ENCODE measurements at places on chromosomes 13 and 19.
A peak's percentile ranks its signal among the peaks of the same experiment; 100 is the strongest.

GRCh38 chr19:47374876-47375693 lies 26.0 kb downstream of the DHX34 start:
- H3K36me3 ChIP-seq = peaks cover 10% of the 10 kb centered on the region
- no peak overlapping the region for H3K27ac ChIP-seq
- no peak overlapping the region for H3K4me3 ChIP-seq
- H3K27me3 ChIP-seq = no peaks in the 10 kb centered on the region
- DNase-seq = no peak
- H3K4me1 ChIP-seq = no peaks in the 10 kb centered on the region

GRCh38 chr13:108323031-108323430 lies 53.5 kb downstream of the TNFSF13B start:
- no peaks in the 10 kb centered on the region for H3K36me3 ChIP-seq
- no peak overlapping the region for H3K4me3 ChIP-seq
- no peak overlapping the region for H3K27ac ChIP-seq
- peaks cover 21% of the 10 kb centered on the region for H3K27me3 ChIP-seq
- no peak for DNase-seq

DNA sequence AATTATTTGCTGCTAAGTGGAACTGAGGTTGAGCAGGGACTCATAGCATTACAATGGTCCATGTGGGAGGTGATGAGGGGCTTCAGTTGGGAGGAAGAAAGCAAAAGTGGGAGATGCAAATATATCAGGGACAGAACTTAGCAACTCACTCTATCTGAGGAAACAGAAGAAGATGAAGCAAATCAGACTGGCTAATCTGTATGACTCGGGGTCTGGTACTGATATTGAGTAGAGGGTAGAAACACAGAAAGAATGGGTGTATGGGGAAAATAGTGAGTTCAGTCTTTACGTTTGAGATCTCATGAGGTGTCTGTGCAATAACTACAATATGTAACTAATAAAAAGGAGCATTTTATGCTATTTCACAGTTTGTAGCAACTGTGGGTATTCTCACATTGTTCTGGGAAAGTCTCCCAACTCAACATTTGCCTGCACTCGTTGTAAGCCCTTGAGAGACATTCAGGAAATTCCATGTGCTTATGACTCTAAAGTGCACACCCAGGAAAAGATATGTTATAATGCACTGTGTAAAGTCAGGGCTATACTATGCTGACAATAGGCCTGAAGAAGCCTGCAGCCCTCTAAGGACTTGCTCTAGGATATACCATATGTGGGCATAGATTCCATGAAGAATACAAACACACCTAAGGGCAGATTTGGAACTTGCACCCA lies 183.5 kb downstream of the SPRY2 start:
- no peaks in the 10 kb centered on the region for H3K27me3 ChIP-seq
- no peaks in the 10 kb centered on the region for H3K36me3 ChIP-seq
- H3K4me3 ChIP-seq = no peak overlapping the region
- H3K27ac ChIP-seq = no peak overlapping the region

DNA sequence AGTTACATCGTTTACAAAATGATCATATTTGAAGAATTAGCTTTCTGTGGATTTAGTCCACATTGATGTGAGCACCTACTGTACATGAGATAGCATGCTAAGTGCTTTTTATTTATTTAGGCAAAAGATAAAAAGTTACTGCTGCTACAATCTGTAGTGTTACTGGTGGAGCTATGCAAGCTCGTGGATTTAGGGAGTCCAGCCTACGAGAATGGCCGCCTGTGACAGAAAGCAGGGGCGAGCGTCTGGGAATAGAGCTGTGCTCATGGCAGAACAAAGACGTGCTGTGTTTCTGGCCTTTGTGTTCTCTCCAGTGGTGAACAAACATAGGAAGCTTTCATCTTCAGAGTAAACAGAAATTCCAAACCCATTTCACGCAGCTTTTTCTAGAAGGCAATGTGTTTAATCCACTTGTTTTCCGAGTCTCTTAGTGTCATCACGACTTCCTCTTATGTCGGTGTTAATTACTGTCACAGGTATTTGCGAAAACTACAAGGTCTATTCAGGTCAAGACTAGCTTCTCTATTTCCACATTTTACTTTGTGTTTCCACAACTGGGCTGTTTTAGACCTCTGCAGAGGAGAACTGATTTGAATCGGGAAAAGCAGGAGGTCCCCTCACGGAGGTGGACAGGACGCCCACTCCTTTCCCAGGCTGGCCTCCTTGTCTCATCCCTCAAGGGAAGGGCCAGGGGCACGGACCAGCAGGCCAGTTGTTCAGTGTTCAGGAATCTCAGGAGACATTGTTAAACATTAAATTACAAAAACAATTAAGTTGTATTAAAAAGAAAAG lies 67.3 kb downstream of the ATP11A start:
- H3K4me1 ChIP-seq = no peaks in the 10 kb centered on the region
- no peak for DNase-seq
- no peaks in the 10 kb centered on the region for H3K27me3 ChIP-seq

GRCh38 chr19:40233811-40234389 lies 7.4 kb upstream of the CCNP start:
- DNase-seq = no peak
- no peaks in the 10 kb centered on the region for H3K4me1 ChIP-seq
- no peak overlapping the region for H3K27ac ChIP-seq
- H3K36me3 ChIP-seq = peaks cover 25% of the 10 kb centered on the region
- no peaks in the 10 kb centered on the region for H3K27me3 ChIP-seq
- no peak overlapping the region for H3K4me3 ChIP-seq

- H3K4me1 ChIP-seq = peaks cover 79% of the 10 kb centered on the region
- H3K36me3 ChIP-seq = no peaks in the 10 kb centered on the region
- H3K4me3 ChIP-seq = no peak overlapping the region
- peak overlapping the region; percentile 57 for H3K27ac ChIP-seq
Observed at GRCh38 chr19:56117376-56117884, 3.7 kb downstream of the ZNF787 start.

DNA sequence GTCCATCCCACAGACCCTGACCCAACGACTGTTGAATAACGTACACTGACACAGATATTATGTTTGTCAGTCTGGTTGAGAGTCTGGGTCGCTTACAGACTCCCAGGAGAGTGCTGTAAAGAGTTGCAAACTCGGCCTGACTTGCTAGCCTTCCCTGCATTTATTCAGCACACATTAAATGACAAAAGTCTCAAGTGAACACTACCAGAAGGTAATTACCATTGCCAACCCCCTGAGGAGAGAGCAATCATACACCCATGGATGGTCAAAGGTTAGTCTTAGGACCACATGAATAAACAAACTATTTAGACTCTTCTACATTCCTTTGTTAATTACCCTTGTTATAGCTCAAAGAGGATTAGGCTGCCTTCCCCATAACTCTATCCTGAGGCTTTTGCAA lies 1048.6 kb downstream of the PCDH17 start:
- no peaks in the 10 kb centered on the region for H3K4me1 ChIP-seq
- H3K4me3 ChIP-seq = no peak overlapping the region
- no peak for DNase-seq

- H3K27me3 ChIP-seq = peaks cover 48% of the 10 kb centered on the region
- H3K27ac ChIP-seq = no peak overlapping the region
- no peak for DNase-seq
- no peaks in the 10 kb centered on the region for H3K36me3 ChIP-seq
- H3K4me3 ChIP-seq = no peak overlapping the region
Observed at GRCh38 chr19:32324631-32325285, 20.7 kb upstream of the ZNF507 start.

- H3K4me1 ChIP-seq = no peaks in the 10 kb centered on the region
- H3K27ac ChIP-seq = no peak overlapping the region
- H3K36me3 ChIP-seq = no peaks in the 10 kb centered on the region
- no peak overlapping the region for H3K4me3 ChIP-seq
- no peak for DNase-seq
- no peaks in the 10 kb centered on the region for H3K27me3 ChIP-seq
Observed at GRCh38 chr13:43830497-43830881, 43.7 kb upstream of the ENOX1 start.

DNA sequence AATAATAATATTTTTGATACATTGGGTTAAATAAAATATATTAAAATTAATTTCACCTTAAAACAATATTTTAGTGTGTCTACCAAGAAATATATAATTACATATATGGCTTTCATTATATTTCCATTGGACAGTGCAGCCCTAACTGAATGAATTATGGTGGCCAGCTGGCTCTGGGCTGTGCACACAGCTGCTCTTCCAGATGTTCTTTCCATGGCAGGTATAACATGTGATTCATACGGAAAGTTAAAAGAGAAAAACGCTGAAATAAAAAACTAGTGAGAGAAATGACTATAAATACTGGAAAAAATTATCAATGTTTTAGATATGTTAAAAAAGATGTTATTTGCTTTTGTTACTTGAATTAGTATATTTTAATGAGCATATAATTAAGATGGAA lies 216.3 kb downstream of the RGCC start:
- H3K27ac ChIP-seq = no peak overlapping the region
- H3K27me3 ChIP-seq = no peaks in the 10 kb centered on the region
- DNase-seq = no peak
- H3K4me1 ChIP-seq = no peaks in the 10 kb centered on the region
- no peak overlapping the region for H3K4me3 ChIP-seq

GRCh38 chr19:38233740-38234251 lies 9.8 kb upstream of the DPF1 start:
- H3K36me3 ChIP-seq = no peaks in the 10 kb centered on the region
- H3K27me3 ChIP-seq = peaks cover 32% of the 10 kb centered on the region
- H3K4me3 ChIP-seq = no peak overlapping the region
- DNase-seq = peak; percentile 73

DNA sequence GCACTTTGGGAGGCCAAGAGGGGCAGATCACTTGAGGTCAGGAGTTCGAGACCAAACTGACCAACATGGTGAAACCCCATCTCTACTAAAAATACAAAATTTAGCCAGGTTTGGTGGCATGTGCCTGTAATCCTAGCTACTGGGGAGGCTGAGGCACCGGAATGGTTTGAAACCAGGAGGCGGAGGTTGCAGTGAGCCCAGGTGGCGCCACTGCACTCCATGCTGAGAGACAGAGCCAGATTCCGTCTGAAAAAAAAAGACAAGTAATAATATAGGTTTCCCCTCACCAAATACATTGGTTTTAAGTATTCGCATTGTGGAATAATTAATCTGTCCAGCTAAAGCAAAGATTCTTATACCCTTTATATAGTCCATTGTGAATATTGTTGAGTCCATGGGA lies 1544.6 kb downstream of the OLFM4 start:
- H3K27ac ChIP-seq = no peak overlapping the region
- H3K4me1 ChIP-seq = no peaks in the 10 kb centered on the region
- H3K27me3 ChIP-seq = no peaks in the 10 kb centered on the region
- DNase-seq = no peak
- no peaks in the 10 kb centered on the region for H3K36me3 ChIP-seq

GRCh38 chr13:95723438-95723837 lies 46.5 kb downstream of the DNAJC3 start:
- peak overlapping the region; percentile 12 for H3K27ac ChIP-seq
- H3K27me3 ChIP-seq = no peaks in the 10 kb centered on the region
- peaks cover 4% of the 10 kb centered on the region for H3K4me1 ChIP-seq
- DNase-seq = no peak

DNA sequence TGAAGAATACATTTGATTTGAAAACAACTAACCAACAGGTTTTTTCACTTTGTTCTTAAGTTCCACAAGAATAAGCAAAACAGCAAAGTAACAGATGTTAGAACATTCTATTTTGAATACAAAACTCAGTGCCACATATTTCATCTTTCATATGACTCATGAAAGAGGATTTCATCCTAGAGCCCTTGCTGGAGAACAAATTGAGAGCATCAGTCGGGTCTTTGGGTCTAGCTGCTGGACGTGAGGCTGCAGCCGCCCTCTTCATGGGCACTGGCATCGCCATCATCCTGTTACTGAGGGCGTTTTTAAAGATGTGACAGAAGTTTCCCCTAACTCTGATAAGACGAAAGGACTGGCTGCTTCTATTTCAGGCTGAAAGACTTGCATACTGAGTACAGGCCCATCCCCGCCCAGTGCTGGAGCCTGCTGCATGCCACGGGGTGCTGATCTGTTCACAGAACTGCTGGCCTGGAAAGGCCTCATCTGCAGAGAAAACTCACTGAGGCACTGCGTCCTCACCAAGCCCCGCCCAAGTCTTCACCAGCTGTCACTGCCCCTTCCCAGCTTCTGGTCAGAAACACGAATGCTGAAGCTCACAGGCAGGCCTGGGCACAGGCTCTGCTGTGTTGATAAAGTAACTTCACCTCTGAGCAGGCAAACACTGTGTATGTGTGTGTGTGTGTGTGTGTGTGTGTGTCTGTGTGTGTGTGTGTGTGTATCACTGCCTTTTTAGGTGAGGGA lies 101.4 kb downstream of the TUBGCP3 start:
- no peak for DNase-seq
- no peak overlapping the region for H3K4me3 ChIP-seq
- no peak overlapping the region for H3K27ac ChIP-seq
- H3K36me3 ChIP-seq = no peaks in the 10 kb centered on the region
- no peaks in the 10 kb centered on the region for H3K27me3 ChIP-seq
- H3K4me1 ChIP-seq = peaks cover 4% of the 10 kb centered on the region

DNA sequence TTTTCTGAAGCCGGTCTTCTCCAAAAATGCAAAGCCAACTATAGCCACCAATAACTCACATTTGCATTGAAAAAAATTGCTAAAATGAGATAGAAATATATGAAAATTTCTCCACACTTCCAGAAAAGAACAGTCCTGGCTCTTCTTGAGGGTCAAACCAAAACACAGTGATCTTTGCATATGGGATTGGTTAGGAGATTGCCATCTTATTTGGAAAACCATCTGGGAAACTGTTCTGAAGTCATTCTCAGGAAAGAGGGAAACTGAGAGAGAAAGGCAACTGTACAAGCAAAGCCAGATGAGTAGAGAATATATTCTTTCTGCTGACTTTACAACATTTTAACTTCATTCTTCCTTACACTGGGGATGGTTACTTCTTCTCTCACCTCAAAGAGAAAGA lies 54.6 kb downstream of the HSPH1 start:
- H3K27ac ChIP-seq = no peak overlapping the region
- no peak for DNase-seq

GRCh38 chr13:93420206-93420605 lies 193.6 kb downstream of the GPC6 start:
- H3K4me1 ChIP-seq = no peaks in the 10 kb centered on the region
- no peak overlapping the region for H3K27ac ChIP-seq
- no peak for DNase-seq
- H3K27me3 ChIP-seq = no peaks in the 10 kb centered on the region
- H3K4me3 ChIP-seq = no peak overlapping the region

GRCh38 chr13:38386421-38386820 lies 36.8 kb downstream of the UFM1 start:
- no peak overlapping the region for H3K4me3 ChIP-seq
- no peak overlapping the region for H3K27ac ChIP-seq
- no peaks in the 10 kb centered on the region for H3K4me1 ChIP-seq
- peaks cover 8% of the 10 kb centered on the region for H3K36me3 ChIP-seq
- no peaks in the 10 kb centered on the region for H3K27me3 ChIP-seq

DNA sequence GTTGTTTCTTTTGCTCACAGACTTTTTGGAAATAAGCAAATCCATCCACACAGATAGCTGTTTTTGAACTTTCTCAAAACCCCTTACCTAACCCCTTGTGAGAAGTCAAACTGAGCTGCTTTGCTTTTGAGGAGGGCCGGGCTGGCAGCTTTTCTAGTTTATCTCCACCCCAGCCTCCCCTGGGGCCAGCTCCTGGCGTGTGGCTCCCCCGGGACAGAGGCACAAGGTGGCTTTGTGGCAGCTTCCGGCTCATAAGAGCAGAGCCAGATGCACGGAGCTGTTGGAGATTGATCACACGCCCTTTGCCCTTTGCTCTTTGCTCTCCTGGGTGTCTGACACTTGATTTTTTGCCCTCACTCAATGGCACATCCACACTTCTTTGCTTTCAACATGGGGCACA lies 24.9 kb upstream of the RNF113B start:
- no peak overlapping the region for H3K4me3 ChIP-seq
- no peaks in the 10 kb centered on the region for H3K36me3 ChIP-seq
- H3K27ac ChIP-seq = no peak overlapping the region
- H3K27me3 ChIP-seq = no peaks in the 10 kb centered on the region

GRCh38 chr13:59274958-59275727 lies 888.6 kb downstream of the DIAPH3 start:
- H3K36me3 ChIP-seq = no peaks in the 10 kb centered on the region
- H3K4me3 ChIP-seq = no peak overlapping the region
- H3K27ac ChIP-seq = no peak overlapping the region
- no peak for DNase-seq
- H3K4me1 ChIP-seq = no peaks in the 10 kb centered on the region
- H3K27me3 ChIP-seq = no peaks in the 10 kb centered on the region

Measured in naive B cell (primary cell).